Right renal cortex interstitium (tissue), 3 donors: ENCODE measurements at places on chromosomes 11 and 22. TPM values are rescaled to one million over a fixed set of nuclear protein-coding genes. Genes with fewer than 3 reads are reported as not detected.
A peak's percentile ranks its signal among the peaks of the same experiment; 100 is the strongest.

DNA sequence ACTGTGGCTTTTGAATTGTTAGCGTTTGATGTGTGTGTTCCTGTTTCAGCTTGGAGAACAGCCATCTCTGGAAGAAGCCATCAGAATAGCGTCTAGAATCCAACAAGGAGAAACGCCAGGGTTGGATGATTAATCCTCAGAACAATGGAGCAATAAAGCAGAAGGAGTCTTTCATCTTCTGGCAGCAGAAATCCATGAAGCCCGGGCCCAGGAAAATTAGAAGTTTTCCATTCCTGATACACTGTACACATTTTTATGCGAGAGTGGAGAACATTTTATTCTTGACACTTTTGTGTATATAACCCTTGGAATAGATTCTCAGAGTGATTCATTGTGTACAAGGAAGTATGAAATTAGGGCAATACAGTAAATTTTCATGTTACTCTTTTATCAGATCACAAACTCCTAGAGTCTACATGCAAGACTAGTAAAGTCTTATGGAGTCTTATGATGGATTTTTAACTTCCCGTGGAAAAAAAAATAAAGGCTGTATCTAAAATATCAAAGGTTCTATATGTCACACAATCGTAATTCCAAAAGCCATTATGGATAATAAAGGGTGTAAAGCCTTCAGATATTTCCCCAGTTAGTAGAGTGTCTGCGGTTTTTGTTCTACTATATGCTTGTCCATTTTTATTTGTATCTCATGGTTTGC is 45.9 kb upstream of the WEE1 start:
- peak; percentile 52 for DNase-seq

BACE1-AS gene
- polyA plus RNA-seq: 17.3 TPM

DNA sequence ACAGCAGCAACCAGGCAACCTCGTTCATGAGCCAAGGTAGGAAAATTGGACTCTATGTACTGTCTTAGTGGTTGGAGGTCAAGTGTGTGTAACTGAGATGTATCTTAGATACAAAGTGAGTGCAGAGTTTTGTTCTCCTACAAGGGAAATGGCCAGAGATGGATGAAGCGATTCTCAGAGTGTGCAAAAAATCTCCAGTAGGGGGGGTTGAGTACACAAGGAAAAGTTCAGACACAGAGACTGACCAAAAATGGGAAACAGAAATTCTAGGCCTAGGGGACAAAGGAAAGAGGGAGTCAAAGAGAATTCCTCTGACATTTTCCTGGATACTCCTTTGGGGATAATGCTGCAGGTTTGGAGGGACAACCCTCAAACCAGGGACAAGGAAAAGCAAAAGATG is 38.2 kb upstream of the OR5AK2 start:
- no peak for DNase-seq

DNA sequence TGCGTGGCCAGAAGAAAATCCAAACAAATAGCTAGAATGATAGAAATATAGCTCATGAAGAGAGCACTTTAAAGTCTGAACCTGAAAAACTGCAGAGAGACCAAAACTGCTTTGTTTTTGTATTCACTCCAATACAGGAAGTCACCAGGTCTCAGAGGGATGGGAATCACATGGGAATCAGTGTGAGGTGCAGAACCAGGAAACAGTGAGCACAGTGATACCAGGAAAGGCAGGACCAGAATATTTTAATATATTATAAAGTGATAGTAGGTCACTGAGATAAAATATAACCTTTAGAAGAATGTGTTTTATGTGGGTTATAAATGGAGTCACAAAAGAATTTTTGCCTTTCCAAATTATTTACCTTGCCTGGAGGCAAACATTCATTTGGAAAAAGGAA is 277.3 kb downstream of the CASP12 start:
- DNase-seq: no peak

DNA sequence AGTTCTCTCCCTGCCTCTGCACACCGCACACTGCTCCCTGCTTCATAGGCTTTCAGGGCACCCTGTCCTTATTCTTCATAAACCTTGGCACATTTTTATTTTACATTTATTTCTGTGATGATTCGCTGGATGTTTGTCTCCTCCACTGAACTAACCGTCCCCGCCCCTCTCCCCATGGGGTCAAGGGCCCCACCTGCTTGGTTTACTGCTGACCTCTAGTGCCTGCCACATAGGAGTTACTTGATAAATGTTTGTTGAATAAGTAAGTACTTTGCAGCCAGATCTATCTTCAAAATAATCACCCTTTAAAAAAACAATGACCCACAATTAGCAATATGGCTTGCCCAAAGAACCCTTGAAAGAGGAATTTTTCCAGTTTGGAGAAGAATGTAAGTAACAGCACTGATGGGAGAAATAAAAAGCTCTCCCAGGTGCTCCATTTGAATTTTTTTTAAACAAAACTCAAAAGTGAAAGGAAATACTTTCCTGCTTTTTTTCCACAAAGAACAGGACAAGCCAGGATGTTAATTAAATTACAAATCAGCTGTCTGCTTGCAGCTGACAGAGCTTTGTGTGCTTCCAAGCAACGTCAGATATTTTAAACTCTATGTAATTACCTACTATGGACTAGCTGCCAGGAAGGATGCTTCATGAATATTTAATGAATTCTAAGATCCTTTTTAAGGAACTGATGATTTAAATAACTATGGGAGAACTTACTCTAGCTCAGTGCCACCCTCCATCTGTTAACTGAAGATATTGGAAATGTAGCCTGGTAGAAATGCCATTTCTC is 1083.6 kb downstream of the DLG2 start:
- no peak for DNase-seq

RNF169 gene
- polyA plus RNA-seq: 20.1 TPM

GRCh38 chr11:64998141-64998540 is 1.4 kb upstream of the BATF2 start:
- DNase-seq: no peak

- DNase-seq: no peak
These were observed 26.2 kb upstream of the LRRC32 start for GRCh38 chr11:76696756-76697155.

DNA sequence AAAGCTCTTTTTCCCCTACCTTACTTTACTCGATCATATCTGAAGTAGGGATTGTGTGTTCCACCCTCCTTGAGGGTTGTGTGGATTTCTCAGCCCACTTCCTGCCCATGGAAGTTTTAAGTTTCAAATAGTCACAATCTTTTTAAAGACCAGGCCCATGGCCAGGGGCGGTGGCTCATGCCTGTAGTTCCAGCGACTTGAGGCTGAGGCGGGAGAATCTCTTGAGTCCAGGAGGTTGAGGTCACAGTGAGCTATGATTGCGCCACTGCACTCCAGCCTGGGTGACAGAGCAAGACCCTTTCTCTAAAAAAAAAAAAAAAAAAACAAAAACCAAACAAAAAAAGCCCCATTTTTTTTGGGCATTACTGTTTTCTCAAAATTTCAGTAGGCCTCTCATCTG is 36.3 kb upstream of the LRRC10B start:
- DNase-seq: no peak

- DNase-seq: peak; percentile 12
These were observed 77.4 kb downstream of the GGTLC2 start for GRCh38 chr22:22721681-22722354.

DNA sequence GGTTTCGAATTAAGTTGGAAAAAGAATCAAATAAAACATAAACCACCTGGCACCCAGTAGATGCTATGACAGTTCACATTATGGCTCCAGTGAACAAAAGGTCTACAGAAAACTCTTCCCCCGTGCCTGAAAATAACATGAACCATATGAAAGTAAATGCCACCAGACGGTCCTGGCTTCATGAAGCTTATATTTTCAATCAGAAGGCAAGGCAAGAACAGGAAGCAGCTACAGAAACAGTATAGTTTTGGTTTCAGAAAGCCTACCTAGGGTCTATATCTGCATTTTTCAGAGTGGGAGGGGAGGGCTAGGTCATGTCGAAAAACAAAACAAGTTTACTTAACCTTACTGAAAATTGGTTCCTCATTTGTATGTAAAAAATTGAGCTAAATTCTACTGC is 9.8 kb downstream of the RAB30 start:
- DNase-seq: no peak

- no peak for DNase-seq
These were observed 116.6 kb upstream of the BID start for GRCh38 chr22:17890892-17891291.

- no peak for DNase-seq
These were observed 11.9 kb downstream of the C22orf31 start for GRCh38 chr22:29049655-29050263.

DNA sequence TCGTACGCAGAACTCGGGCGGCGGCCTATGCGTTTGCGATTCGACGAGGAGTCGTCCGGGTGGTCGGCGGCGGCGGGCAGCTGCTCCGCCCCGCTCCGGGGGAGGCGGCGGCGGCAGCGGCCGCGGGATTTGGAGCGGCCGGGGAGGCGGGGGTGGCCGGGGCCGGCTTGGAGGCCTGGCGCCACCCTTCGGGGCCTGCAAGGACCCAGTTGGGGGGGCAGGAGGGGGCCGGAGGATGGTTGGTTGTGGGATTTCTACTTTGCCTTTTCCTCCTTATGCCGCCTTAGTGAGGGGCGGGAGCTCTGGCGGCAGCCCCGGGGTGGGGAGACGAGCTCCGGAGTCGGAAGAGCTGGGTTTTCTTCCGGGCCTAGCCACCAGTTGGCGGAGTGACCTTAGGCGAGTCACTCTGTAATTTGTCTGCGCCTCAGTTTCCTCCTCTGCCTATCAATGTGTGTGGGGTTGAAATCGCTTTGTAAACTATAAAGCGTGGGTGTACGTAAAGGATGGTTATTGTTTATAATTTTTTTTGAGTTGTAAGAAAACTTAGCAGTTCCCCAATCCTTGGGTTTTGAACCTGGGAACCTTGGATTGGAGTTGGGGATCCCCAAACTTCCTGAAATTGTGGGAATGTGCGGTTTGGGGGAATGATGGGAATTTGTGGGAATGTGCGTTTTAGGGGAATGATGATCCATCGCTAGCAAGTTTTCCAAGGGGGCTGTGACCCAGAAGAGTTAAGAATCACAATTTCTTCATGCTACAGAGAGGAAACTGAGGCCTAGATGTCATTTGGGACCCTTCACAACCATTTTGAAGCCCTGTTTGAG is 679 bp downstream of the TUG1 start:
- no peak for DNase-seq

DNA sequence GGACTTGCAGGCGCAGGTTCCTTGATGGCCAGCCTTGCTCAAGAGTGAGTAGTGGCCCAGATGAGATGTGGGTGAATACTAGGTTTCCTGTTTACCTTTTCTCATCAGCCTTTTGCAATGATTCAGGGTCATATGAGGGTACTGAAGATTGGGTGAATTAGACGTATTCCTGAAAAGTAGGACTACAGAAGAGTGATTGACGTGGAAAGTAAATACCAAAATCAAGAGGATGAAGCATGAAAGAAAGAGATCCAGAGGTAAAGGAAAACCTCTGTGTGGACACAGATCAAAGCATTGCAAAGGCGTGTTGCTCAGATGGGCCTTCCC is 59.9 kb downstream of the CYB5R2 start:
- DNase-seq: no peak

DNA sequence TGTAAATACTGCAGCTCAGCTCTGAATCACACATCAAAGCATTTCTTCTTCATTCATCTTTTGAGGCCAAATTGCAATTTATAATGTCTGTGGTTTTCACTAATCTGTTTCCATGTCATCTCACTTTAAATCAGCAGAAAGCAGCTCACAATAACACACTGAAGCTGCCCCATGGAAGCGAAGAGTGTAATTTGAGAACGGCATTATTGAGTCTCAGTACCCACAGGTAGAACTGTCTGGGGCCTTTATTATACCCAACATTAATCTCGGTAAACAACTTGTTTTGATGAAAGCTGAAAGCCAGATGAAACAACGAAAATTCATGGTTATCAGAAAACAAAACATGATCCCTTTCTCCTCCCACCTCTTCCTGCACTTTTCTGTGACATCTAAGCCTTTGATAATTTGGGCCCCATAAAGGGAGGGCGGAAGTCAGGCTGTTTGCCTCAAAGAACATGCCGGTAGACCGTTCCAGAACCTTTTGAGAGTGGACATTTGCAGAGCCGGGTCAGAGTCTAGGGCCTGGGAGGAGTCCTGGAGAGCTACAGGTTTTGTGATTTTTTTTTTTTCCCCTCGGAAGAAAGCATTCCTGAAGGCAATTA is 68.2 kb upstream of the SESN3 start:
- peak; percentile 35 for DNase-seq

- no peak for DNase-seq
These were observed 352 bp downstream of the C22orf23 start for GRCh38 chr22:37953062-37953436.

SYT7 gene
- polyA plus RNA-seq: 5.1 TPM

RNF215 gene
- polyA plus RNA-seq: 20.5 TPM

DNA sequence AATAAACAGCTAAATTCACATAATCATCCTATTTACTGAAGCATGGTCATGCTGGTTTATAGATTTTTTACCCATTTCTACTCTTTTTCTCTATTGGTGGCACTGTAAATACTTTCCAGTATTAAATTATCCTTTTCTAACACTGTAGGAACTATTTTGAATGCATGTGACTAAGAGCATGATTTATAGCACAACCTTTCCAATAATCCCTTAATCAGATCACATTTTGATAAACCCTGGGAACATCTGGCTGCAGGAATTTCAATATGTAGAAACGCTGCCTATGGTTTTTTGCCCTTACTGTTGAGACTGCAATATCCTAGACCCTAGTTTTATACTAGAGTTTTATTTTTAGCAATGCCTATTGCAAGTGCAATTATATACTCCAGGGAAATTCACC is 10.7 kb downstream of the RAG1 start:
- DNase-seq: no peak

NXPE1 gene
- polyA plus RNA-seq: not detected

DNA sequence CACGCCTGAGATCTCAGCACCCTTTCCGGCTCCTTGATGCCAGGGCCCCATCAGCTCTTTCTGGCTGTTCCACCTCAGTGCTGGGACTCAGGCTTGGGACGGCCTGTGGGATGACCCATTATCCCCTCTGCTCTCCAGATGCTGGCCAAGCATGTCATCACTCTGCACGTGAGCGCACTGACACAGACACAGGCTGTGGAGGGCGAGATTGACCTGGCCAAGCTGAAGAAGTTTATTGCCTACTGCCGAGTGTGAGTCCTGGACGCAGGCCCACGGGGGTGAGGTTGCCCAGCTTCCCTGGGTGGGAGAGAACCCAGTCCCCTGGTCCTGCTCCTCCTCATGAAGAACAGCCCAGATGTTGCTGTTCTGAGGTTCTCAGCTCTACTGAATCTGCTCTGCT is 17.7 kb downstream of the MCM5 start:
- DNase-seq: no peak
